ENCODE measurements at places on chromosomes 1 and 21. TPM values are rescaled to one million over a fixed set of nuclear protein-coding genes. Genes with fewer than 3 reads are reported as not detected.
A peak's percentile ranks its signal among the peaks of the same experiment; 100 is the strongest.

TMPRSS15 gene
- total RNA-seq: not detected

CFAP107 gene
- not detected for total RNA-seq

SLAMF1 gene
- 0.27 TPM for total RNA-seq

FCRL5 gene
- 0.11 TPM for total RNA-seq

UBE2G2 gene
- total RNA-seq: 64.5 TPM

GRCh38 chr1:58618303-58618702 lies 41.3 kb upstream of the TACSTD2 start:
- DNase-seq: peak; percentile 45

GRCh38 chr21:40717028-40717427 lies 129.9 kb downstream of the DSCAM start:
- DNase-seq: no peak

GRCh38 chr1:100051401-100051800 lies 81.3 kb downstream of the SASS6 start:
- DNase-seq: no peak

- no peak for DNase-seq
These were observed 91.6 kb downstream of the RGS7 start for GRCh38 chr1:241265428-241265827.

- DNase-seq: no peak
These were observed 113.9 kb downstream of the ZBTB18 start for GRCh38 chr1:244165021-244165420.

- DNase-seq: no peak
These were observed 9.5 kb downstream of the MR1 start for GRCh38 chr1:181043025-181043888.

DNA sequence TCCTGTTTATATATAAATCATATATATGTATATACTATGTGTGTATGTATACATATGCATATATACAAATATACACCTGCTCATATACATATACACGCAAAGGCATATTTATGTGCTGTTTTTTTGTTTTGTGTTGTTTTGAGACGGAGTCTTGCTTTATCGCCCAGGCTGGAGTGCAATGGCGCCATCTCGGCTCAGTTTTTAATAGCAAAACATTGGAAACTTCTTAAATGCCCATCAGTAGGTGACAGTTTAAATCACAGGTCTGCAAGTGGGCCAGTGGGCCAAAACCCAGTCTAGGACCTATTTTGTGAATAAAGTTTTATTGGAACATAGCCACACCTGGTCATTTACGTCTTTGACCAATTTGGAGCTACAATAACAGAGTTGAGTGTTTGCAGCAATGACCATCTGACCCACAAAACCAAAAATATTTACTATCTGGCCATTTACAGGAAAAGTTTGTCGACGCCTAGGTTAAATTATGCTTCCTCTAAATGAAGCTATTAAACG lies 132.3 kb downstream of the TOMM20 start:
- no peak for DNase-seq

DNA sequence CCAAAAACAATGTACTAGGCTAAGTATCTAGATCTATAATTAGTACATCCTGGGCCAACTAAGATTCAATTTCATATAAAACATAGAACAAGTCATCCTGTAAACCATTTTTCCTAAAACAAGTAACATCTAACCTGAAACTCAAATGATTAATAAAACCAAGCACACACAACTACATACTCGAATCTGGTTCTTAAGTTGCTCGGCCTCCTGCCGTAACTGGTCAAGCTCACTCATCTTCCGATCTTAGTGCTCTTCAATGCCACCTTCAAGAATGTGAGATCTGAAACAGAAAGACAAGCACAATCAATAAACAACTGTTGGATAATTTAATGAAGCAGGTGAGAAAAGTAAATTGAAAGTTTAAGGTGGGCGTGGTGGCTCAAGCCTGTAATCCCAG lies 46.9 kb upstream of the NADK start:
- no peak for DNase-seq

DNA sequence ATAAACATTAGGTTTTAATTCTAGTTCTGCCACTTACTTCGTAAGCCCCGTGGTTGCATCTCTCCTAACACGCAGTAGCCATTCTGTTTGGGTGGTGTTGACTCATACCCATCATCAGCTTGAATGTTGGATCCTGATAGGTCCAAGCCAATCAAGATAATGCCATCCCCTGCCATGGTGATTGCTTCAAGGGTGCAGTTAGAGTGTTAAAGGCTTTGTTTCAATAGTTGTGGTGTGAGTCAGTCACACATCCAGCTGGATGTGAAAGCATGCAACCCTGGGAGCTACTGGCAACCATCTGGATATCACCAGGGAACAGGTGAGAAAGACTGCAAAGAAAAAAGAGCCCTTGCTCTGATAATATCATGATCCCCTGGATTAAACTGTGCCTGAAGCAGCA lies 69.1 kb downstream of the OMA1 start:
- no peak for DNase-seq

DNA sequence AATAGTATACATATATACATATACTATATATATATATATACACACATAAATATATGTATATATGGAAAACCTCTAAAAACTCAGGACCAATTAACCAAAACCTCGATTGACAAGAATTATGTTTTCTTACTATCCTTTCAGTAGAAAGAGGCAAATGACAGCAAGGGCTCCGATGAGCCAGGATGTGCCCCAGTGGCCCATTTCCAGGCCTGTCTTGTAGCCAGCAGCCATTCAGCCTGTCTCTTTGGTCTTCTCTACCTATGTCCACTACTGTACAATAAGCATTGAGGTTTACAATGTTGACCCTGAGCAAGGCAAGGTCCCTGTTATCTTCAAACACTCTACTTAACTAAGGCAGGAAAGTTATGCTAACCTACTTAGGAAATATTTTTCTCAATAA lies 9.8 kb downstream of the KCNA2 start:
- no peak for DNase-seq

GRCh38 chr1:55159571-55159970 lies 55.6 kb downstream of the USP24 start:
- DNase-seq: no peak

- DNase-seq: no peak
These were observed 697.6 kb upstream of the CXADR start for GRCh38 chr21:16815243-16815642.

DNA sequence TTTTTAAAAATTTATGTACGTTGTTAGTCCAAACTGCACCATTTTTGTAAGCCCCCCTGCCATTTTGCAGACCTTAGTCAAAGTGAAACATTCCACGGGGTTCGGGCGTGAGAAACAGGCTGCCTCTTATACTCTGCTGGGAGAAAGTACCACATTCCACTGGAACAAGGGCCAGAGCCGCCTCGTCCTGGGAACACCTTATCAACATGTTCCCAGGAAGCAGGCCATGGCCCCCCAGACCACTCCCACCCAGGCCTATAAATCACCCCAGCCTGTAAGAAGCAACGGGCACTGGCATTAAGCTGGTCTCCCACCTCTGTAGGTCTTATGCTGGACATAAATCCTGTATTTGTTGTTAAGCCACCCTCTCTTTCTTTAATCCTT lies 854 bp upstream of the ZRANB2 start:
- DNase-seq: peak; percentile 52

DNA sequence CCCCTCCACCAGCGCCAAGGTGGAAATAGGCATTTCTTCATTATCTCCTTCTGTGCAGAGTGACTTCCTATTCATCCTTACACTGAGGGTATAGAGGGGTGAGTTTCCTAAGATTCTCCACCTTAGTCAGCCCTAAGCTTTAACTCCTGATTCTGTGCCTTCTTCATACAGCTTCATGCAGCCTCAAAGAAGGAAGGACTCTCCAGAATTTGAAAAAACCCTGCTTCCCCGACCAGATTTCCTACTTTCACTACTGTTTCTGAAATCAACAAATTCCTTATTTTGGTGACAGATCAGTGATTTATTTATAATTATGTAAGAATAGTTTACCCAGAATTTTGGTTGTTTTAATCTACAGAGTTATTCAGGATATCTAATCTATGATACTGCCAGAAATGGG lies 28.6 kb downstream of the GFI1 start:
- no peak for DNase-seq

GRCh38 chr1:20137055-20137454 lies 2.1 kb upstream of the PLA2G2F start:
- DNase-seq: no peak

- no peak for DNase-seq
These were observed 21.0 kb downstream of the CNIH4 start for GRCh38 chr1:224377676-224378006.

DNA sequence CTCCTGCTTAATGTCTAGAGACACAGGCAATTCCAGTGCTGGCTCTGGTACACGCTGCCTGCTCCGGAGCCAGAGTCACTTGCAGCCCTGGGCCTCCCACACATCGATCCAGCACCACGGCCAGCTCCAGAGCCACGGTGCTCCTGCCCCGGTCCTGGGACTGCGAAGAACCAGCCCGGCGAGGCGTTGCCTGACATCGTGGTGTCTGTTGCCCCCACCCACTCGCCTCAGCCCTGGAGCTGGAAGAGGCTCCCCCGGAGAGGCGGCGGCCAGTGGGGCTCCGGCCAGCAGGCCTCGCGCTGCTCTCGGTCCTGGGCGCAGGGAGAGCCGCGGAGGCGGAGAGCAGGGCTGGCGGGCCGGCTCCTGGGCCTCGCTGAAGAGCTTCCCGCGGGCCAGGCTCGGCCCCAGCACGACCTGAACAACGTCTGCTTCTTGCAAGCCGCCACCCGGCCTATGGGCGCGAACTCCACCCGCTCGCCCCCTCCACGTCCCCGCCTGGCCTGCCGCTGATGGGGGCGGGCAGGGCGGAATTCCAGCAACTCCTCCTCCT lies 364.8 kb downstream of the CEP170 start:
- DNase-seq: peak; percentile 53

- no peak for DNase-seq
These were observed 16.5 kb upstream of the TFF3 start for GRCh38 chr21:42331660-42332059.

GRCh38 chr1:114034567-114035303 lies 55.5 kb downstream of the OLFML3 start:
- no peak for DNase-seq

GRCh38 chr1:206935491-206936067 lies 10.7 kb downstream of the PIGR start:
- DNase-seq: no peak

DNA sequence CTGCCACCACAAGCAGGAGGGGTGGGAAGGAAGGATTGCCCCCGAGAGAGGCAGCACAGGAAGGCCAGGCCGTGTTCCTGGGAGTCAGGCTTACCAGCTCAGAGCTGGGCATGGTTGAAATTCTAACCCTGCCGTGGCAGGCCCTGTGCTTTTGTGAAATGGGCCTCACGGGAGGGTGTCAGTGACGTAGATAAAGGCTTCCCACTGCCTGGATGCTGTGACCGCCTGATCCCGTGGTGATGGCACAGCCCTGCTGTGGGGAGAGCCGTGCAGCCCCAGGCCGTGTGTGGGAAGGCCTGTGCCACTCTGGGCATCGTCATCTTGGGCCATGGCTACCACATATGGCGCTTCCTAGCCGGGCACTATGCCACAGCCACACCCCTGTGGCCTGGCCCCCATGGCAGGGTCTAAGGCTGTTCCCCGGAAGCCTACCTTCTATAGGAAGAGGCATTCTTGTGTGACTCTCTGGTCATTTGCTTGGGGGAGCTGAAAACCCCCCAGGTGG lies 161.3 kb downstream of the PCBP3 start:
- no peak for DNase-seq

GRCh38 chr1:40633931-40634376 lies 31.5 kb downstream of the RIMS3 start:
- DNase-seq: peak; percentile 63

DNA sequence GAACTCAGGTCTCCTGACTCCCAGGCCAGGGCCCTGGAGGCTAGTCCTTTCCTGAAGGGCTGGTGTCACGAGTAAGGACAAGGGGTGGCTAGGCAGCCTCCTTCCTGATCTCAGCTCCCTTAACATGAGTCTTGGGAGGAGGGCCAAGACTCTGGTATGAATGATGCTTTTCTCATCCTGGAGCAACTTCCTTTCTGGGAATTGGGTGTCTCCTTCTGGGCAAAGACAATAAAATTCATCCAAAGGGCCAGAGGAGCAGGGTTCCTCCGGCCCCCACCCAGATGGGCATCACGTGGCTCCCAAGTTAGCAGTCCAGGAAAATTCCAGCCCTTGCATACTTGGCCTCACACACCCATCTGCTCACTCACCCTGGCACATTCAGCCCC lies at the start of gene FAM167B:
FAM167B (plus strand) TSS at position 335 of the 386 bp plus-strand sequence. CDS start 200 bp downstream, outside the sequence.
- DNase-seq: peak; percentile 61

Data from Right ventricle myocardium superior (tissue), 1 donor.